Endodermal cell (in vitro differentiated cells): ENCODE measurements at places on chromosomes 3 and 15. TPM values are rescaled to one million over a fixed set of nuclear protein-coding genes. Genes with fewer than 3 reads are reported as not detected.

GRCh38 chr3:150388498-150389418, 19.3 kb upstream of the TSC22D2 start:
- DNase-seq, result no peak

GRCh38 chr3:143918848-143919247, 52.8 kb upstream of the DIPK2A start:
- no peak for DNase-seq

DNA sequence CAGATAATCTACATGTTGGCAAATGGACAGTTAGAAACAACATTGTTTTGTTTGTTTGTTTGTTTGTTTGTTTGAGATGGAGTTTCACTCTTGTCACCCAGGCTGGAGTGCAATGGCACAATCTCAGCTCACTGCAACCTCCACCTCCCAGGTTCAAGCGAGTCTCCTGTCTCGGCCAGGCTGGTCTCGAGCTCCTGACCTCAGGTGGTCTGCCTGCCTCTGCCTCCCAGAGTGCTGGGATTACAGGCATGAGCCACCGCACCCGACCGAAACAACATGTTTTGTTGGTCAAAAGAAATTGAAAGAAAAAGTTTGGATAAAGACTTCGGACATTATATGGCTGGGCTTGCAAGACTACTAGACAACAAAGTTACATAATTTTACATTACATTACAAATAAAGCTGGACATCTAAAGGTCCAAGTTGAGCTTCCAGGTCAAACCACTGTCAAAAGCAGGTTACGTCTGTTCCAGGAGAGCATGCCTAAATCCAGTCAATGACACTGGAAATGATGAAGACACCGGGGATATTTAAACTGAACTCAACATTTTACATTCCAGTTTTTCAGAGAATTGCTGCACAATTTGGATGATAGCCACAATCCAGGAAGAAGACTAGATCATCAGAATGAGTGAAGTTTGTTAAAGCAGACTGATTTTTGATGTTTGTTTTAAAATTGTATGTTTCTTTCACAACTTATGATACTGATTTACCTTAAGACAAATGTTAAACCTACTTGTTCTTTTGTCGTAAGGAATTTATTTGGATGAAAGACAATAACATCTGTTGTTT, 18.6 kb downstream of the SERP1 start:
- peak; percentile 67 for DNase-seq

- no peak for DNase-seq
Measured at GRCh38 chr15:82313446-82313845, 35.8 kb downstream of the GOLGA6L10 start.

GRCh38 chr3:45957586-45957985, 14.3 kb downstream of the CXCR6 start:
- DNase-seq, result peak; percentile 13

- DNase-seq, result no peak
Measured at GRCh38 chr3:187836823-187837770, 91.8 kb upstream of the BCL6 start.

DNA sequence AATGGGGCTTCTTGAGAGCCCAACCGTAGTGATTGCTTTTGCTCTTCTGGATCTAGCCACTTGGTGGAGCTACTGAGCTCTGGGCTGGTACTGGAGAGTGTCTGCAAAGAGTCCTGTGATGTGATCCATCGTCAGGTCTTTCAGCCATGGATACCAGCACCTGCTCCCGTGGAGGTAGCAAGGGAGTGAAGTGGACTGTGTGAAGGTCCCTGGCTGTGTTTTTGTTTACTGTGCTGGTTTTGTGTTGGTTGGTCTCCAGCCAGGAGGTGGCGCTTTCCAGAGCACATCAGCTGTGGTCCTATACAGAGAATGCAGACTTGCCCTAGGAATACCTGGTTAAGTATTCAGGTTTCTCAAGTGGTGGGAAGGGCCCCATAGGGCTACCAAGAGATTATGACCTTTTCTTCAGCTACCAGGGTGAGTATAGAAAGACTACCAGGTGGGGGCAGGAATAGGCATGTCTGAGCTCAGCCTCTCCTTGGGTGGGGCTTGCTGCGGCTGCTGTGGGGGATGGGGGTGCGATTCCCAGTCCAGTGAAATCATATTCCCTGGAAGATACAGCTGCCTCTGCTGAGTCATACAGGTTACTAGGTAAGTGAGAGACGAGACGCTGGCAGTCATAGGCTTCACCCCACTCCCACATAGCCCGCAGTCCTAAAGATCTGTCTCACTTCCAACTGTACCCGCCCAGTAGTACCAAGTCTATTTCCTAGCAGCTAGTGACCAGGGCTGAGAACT, 733.7 kb downstream of the ZNF385D start:
- DNase-seq, result peak; percentile 86

DNA sequence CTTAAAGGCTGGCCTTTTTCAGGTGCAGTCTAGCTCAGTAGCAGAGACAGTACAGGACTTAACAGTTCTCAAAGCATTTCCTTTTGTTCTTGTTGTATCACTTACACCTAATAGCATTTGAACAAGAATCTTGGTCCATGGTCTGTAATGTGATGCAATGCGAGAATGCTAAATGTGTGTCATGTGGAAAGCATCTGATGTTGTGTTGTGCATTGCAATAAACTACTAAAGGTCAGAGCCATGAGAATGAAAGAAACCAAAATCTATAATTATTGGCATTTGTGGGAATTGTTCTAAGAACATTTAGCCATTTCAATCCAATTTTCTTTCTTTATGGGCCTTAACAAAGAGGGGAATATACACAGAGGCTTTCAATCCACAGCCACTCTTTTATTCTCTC, 324.5 kb upstream of the ROBO2 start:
- no peak for DNase-seq

GRCh38 chr3:52429031-52429430, 15.9 kb downstream of the SEMA3G start:
- no peak for DNase-seq

DNA sequence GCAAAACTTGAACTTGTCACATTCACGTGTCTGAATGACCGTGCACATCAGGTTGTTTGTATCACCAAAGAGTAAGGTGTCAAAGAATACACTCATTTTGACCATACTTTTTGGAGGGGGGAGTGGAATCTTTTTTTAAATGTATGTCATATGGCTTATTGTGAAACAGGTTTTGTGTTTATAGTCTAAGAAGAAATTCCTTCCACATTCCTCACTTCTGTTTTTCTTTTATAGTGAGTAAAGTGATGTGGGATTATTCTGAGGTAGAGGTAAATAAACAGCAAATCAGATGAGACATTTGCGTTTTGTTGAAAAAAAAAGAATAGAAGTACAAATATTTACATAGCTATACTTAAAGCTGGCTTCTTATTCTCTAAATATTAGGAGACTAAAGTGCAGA, 33.0 kb downstream of the SRP14 start:
- no peak for DNase-seq

DNA sequence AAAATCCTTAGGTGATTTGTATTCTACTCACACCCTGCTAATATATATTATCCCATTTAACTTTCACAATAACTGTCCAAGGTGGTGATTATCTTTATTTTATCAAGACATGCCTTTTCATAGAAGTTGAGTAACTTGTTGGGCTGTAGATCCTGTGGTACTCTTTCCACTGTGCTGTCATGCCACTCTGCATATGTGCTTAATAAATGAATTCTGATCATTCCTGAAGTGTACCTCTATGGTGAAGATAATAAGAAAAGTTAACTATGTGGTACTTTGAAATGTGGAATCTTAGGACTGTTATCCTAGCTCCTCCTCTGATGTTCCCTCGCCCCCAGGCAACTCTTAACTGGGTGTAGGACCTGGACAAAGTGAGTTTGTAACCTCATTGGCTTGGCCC, 5.2 kb downstream of the SNRK start:
- no peak for DNase-seq

DNA sequence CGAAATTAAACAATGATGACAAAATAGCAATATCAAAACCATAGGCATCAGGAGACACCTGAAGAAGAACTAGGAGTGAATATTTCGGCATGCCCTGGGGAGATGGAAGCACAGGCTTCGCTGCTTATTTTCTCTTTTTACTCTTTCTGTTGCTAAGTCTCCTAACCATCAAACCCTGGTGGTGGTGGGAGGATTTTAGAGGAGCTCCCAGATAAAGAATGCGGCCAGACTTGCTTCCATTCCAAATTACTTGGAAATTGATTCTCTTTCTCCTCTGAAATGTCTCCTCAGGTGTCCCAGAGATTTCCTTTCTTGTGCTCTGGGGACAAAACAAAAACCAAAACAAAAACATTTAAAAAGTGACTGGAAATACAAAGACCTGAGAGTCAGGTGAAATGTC, 243.0 kb downstream of the KBTBD8 start:
- no peak for DNase-seq

DNA sequence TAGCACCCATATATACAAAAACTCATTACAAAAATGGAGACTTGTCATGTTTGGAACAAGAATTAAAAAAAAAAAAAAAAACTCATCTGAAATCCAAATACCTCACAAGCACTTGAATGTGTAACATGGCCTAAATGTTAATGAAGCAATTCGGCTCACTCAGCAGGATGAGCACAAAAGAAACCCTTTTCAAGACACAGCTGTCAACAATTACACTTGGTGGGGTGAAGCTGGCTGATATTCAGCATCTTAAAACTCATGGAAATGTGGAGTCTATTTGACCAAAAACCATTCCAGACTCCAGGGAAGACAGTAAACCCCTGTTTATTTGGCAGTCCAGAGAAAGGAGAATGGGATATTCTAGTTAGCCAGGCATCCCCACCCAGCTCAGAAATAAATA, 205.4 kb upstream of the TSC22D2 start:
- DNase-seq, result no peak

DNA sequence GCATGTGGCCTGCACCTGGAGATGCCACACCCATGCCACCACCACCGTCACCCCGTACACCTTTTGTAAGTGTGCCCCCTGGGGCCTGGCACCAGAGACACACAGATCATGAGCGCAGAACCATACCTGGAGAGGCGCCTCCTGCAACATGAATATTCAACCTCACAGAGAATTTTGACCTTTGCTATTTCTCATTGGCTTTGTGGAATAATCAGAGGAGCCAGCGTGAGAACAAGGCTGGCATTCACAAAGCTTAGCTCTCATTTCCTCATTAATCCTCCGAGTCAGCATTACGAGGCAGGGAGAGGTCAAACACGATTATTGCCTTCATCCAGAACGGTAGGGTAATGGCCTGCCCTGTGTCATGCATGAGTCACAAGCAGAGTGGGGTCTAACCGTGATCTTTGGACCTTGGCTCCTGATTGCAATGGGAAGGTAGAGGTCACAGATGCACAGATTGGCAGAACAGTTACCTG, 73.0 kb upstream of the POMGNT2 start:
- DNase-seq, result peak; percentile 20

DNA sequence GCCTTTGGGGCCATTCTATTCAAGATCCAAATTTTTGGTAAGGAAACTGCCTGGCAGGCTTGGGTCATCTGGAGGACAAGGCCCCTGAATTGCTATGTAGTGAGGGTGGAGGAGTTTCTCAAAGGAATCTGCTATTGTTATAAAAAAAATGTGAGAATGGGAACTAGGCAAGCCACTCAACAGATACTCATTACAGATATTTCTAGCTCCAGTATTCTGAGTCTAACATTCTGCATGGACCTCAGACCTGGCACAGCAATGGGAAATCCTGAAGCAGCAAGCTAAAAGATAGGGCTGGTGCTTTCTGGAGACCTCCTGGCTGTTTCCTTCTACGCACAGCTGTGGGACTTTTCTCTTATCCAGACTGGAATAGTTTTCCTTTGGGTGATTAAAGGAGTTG, 430.7 kb upstream of the RBMS3 start:
- DNase-seq, result no peak

DNA sequence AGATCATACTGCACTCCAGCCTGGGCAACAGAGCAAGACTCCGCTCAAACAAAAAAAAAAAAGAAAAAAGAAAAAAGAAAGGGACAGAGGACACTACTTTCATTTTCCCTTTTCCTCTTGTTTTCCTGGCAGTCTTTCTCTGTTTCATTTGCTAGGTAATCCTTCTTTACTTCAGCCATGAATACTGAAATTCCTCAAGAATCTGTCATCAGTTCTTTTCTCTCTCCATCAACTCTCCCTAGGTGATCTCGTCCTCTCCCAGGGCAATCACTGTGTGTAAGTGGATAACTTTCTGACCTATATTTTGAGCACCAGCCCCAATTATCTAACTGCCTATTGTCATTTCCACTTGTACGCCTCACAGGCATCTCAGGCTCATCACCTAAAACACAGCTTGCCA, 51.5 kb downstream of the TTC23 start:
- DNase-seq, result no peak

- no peak for DNase-seq
Measured at GRCh38 chr3:153634683-153635082, 472.7 kb downstream of the RAP2B start.

GRCh38 chr3:143808030-143808429, 40.2 kb downstream of the SLC9A9 start:
- no peak for DNase-seq

DNA sequence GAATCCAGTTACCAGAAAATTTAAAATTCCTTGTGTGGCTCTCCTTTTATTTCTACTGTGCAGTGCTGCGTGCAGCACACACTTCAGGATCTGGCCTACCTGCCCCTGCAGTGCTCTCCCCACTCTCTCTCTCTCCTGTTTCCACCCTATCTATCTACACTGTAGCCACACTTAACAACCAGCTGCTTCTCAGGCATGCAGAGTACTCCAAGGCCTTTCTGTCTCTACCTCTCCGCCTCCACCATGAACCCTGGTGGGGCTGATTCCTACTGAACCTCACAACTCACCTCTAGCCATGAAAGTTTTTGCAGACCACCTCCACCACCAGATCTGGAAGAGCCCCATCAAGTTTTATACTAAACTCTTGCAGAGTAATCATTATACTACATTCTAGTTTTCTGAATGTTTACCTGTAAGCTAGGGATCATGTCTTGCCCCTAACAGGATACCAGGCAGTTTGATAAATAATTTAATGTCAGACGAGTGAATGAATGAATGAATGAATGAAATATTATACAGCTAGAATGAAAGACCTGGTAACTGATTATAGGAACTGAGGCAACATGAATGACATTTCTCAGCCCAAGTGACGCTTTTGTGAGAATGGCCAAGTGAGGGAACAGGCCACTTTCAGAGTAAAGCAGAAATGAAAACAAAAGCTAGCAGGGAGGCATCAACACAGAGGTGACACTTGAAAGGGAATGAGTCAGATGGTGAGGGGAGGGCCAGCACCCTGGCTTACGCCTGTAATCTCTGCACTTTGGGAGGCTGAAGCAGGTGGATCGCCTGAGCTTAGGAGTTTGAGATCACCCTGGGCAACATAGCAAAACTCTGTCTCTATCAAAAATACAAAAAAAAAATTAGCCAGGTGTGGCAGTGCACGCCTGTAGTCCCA, 363.5 kb downstream of the FOXP1 start:
- peak; percentile 59 for DNase-seq

GRCh38 chr3:94990952-94991705, 928.3 kb downstream of the NSUN3 start:
- no peak for DNase-seq

GRCh38 chr3:48345946-48346572, 12.6 kb upstream of the SPINK8 start:
- no peak for DNase-seq

- DNase-seq, result no peak
Measured at GRCh38 chr15:78327466-78327865, 12.7 kb upstream of the CRABP1 start.

CYP19A1 gene
- total RNA-seq, result not detected in 3 replicates

RFX7 gene
- total RNA-seq, result 24.5 and 25.3 TPM in 2 replicates

FETUB gene
- not detected in 2 replicates for total RNA-seq

PROS1 gene
- 6.9 and 8.8 TPM in 2 replicates for total RNA-seq

MORC1 gene
- total RNA-seq, result not detected in 3 replicates

PRR20G gene
- total RNA-seq, result not detected in 3 replicates

TMEM207 gene
- total RNA-seq, result not detected in 2 replicates

SH3GL3 gene
- 3.8 to 6.0 TPM (median 4.4 TPM) in 3 replicates for total RNA-seq

CNTN6 gene
- total RNA-seq, result 0.23 to 0.51 TPM (median 0.33 TPM) in 3 replicates

SPTSSB gene
- total RNA-seq, result 1.9 and 2.3 TPM in 2 replicates

POLG gene
- total RNA-seq, result 56.7 and 60.2 TPM in 2 replicates

SEMA3B gene
- 10.3 to 25.0 TPM (median 10.9 TPM) in 3 replicates for total RNA-seq

CLASP2 gene
- total RNA-seq, result 52.5 to 74.8 TPM (median 65.0 TPM) in 3 replicates
